Renal cortex interstitium (tissue), 15 donors: ENCODE measurements at places on chromosomes 4 and X. TPM values are rescaled to one million over a fixed set of nuclear protein-coding genes. Genes with fewer than 3 reads are reported as not detected.

Gene NAP1L5
- 13.8 TPM for polyA plus RNA-seq

Gene BMPR1B
- 17.8 TPM for polyA plus RNA-seq

GRCh38 chr4:53015681-53016080 is 153.6 kb downstream of the RASL11B start:
- peak; percentile 69 for DNase-seq

- DNase-seq = no peak
Measured at GRCh38 chrX:71438750-71439149, 72.6 kb downstream of the TAF1 start.

- no peak for DNase-seq
Measured at GRCh38 chrX:130594453-130594916, 192.7 kb downstream of the RBMX2 start.

DNA sequence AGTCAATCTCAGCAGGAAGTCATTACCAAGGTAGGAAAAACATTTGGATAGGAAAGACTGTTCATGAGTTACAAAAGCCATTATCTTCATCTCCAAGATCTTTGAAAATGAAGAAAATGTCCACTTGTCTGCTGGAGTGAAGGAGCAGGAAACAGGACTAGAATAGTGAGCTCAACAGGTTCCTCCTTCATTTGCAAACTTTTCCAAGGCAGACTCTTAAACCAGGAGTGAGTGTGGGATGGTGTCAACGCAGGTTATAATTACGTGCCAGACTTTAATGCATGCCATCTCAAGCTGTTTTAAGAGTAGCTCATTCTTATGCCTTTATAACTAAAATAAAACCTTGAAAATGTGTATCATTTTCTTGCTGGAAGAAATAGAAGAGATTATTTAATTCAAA is 3.4 kb upstream of the REELD1 start:
- no peak for DNase-seq
